Thymus (tissue), 14 donors: ENCODE measurements at places on chromosomes 1 and 21. TPM values are rescaled to one million over a fixed set of nuclear protein-coding genes. Genes with fewer than 3 reads are reported as not detected.

GJA8 gene
- polyA plus RNA-seq = not detected

DNA sequence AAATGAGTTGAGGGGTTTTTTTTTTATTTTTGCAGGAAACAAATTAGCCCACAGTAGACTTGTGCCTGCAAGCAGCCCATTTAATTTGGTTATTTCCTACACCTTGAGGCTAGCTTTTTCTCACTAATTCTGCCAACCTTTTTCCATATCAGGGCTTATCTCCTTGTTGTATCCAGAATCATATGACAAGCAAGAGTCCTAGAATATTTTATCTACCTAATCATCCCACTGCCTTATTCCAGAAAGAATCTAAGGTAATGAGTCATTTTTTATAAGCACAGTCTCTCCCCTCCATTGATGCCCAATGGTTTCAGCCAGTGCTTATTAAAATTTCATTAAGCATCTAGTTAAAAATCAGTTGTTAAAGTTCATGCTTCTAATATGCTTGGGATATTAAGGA is 324.1 kb downstream of the BARHL2 start:
- DNase-seq = no peak
- no peaks in the 10 kb centered on the region for H3K36me3 ChIP-seq
- H3K27ac ChIP-seq = no peak overlapping the region

C8A gene
- 0.02 TPM for polyA plus RNA-seq

TSNAX gene
- 36.9 TPM for polyA plus RNA-seq

GRCh38 chr1:219917281-219917680 is 11.1 kb downstream of the SLC30A10 start:
- DNase-seq = no peak
- H3K36me3 ChIP-seq = no peaks in the 10 kb centered on the region
- no peaks in the 10 kb centered on the region for H3K27me3 ChIP-seq
- no peaks in the 10 kb centered on the region for H3K4me1 ChIP-seq
- no peak overlapping the region for H3K4me3 ChIP-seq

MRPL39 gene
- polyA plus RNA-seq = 30.9 TPM

- H3K4me1 ChIP-seq = no peaks in the 10 kb centered on the region
- peaks cover 15% of the 10 kb centered on the region for H3K27me3 ChIP-seq
- no peak for DNase-seq
- no peak overlapping the region for H3K27ac ChIP-seq
- H3K36me3 ChIP-seq = no peaks in the 10 kb centered on the region
These were observed 1.8 kb downstream of the CRCT1 start for GRCh38 chr1:152516082-152516481.

- H3K4me1 ChIP-seq = peaks cover 5% of the 10 kb centered on the region
- no peak overlapping the region for H3K4me3 ChIP-seq
- H3K27ac ChIP-seq = no peak overlapping the region
- DNase-seq = no peak
- peaks cover 8% of the 10 kb centered on the region for H3K27me3 ChIP-seq
- H3K36me3 ChIP-seq = no peaks in the 10 kb centered on the region
These were observed 94.7 kb downstream of the DMRTA2 start for GRCh38 chr1:50328552-50328951.

SLAMF1 gene
- 115 TPM for polyA plus RNA-seq

- H3K27ac ChIP-seq = no peak overlapping the region
- no peaks in the 10 kb centered on the region for H3K4me1 ChIP-seq
- H3K36me3 ChIP-seq = peaks cover 79% of the 10 kb centered on the region
- DNase-seq = no peak
- H3K27me3 ChIP-seq = no peaks in the 10 kb centered on the region
- H3K4me3 ChIP-seq = no peak overlapping the region
These were observed 21.4 kb downstream of the MRAP start for GRCh38 chr21:32320059-32320458.

- H3K27ac ChIP-seq = no peak overlapping the region
- no peak for DNase-seq
- H3K4me1 ChIP-seq = no peaks in the 10 kb centered on the region
- H3K27me3 ChIP-seq = no peaks in the 10 kb centered on the region
These were observed 2.9 kb upstream of the MATN1 start for GRCh38 chr1:30726236-30726635.

GGPS1 gene
- 44.1 TPM for polyA plus RNA-seq

ATP1A1 gene
- 146 TPM for polyA plus RNA-seq

DNA sequence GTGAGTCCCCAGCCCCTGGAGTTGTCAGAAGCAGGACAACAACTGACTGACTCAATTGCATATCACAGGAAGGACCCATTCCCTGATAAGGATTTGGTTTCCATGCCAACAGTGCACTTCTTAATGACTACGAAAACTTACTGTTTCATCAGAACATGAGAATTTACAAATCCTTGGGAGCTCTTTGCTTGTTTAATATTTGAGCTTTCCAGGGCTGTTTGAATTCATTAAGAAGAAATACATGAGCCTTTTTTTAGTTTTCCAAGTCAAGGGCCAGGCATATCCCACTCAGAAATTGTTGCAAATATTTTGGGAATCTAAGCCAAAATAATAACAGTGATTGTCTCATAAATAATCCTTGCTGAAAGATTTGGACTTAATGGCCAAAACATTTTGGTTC is 27.2 kb upstream of the COL24A1 start:
- DNase-seq = no peak
- no peak overlapping the region for H3K4me3 ChIP-seq
- no peaks in the 10 kb centered on the region for H3K36me3 ChIP-seq
- no peaks in the 10 kb centered on the region for H3K4me1 ChIP-seq

DNA sequence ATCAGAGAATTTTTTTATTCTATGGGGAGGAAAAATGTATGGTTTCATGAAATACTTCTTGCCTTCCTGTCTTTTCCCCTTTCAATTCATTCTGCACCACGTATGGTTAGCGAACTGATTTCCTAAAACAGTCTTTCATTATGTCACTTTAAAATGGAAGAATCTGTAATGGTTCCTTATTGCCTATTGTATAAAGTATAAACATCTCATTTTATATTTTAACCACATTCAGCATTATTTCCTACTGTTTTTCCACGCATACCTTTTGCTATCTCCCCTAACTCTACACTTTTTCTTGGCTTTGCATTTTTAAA is 232.3 kb upstream of the B3GALT2 start:
- no peaks in the 10 kb centered on the region for H3K27me3 ChIP-seq
- no peak overlapping the region for H3K27ac ChIP-seq
- H3K4me1 ChIP-seq = no peaks in the 10 kb centered on the region

- H3K4me3 ChIP-seq = no peak overlapping the region
- H3K27ac ChIP-seq = no peak overlapping the region
- no peaks in the 10 kb centered on the region for H3K36me3 ChIP-seq
- peaks cover 7% of the 10 kb centered on the region for H3K4me1 ChIP-seq
These were observed 4.6 kb downstream of the LPGAT1 start for GRCh38 chr1:211825980-211826379.

- no peaks in the 10 kb centered on the region for H3K36me3 ChIP-seq
- H3K27me3 ChIP-seq = peaks cover 62% of the 10 kb centered on the region
- H3K4me3 ChIP-seq = no peak overlapping the region
- DNase-seq = no peak
- H3K4me1 ChIP-seq = no peaks in the 10 kb centered on the region
These were observed 20.6 kb downstream of the ESPN start for GRCh38 chr1:6445062-6445763.

WNT9A gene
- 2.9 TPM for polyA plus RNA-seq

MAP1LC3C gene
- polyA plus RNA-seq = 5.5 TPM
